ENCODE measurements at places on chromosomes 3 and 15.

DNA sequence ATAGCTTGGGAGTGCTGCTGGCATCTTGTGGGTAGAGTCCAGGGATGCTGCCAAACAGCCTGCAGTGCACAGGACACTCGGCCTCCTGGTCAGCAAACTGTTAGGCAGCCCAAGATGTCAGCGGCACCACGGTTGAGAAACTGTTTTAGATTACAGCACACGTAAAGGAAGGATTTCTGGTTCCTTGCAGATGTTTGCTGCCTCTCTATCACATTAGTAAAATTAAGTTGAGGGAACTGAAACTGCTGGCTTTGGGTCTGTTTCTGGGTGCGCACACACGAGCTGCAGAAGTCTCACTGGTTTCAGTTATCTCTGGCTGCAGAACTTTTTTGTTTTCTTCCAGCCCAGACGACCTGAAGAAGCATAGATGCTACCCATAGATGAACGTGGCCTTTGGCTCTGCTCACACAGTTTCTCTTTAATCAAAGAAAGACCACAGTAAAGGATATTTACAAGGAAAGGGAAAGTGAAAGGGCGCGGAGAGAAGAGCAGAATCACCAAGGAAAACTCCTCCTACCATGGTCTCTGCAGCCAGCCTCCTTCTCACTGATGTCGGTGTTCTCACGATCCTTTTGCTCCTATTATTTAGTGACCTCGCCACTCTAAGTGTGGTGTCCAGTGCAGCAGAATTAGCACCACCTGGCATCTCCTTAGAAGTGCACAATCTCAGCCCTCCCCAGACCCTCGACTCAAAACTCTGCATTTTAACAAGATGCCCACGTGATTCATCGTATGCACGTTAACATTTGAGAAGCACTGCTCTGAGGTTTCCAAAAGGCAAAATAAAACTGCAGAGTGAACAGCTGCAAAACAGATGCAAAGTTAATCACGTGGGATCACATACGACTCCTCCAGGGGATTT, 50.6 kb upstream of the AKAP13 start:
- peak; percentile 35 for DNase-seq

GRCh38 chr15:66982250-66982649, 83.2 kb upstream of the SMAD3 start:
- no peak for DNase-seq

- DNase-seq: no peak
Observed at GRCh38 chr15:69200832-69201745, 40.7 kb downstream of the GLCE start.

DNA sequence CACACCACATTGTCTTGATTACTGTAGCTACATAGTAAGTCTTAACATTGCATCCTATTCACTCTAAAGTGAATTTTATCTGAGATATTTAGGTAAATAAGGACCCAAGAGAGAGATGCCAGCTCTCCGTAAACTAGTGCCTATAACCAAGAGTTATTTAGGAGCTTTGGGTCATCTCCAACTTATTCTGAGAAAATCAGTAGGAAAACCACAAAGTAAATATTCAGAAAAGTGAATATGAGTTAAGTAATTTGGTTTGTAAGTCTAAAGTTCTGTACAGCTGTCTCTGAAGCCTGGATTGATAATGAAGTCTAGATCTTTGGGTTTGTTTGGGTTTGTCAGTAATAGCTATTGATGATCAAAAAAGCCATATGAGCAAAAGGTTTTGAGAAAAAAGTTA, 120.0 kb downstream of the FNDC3B start:
- no peak for DNase-seq

- DNase-seq: no peak
Observed at GRCh38 chr3:126284258-126284904, 72.8 kb downstream of the KLF15 start.

DNA sequence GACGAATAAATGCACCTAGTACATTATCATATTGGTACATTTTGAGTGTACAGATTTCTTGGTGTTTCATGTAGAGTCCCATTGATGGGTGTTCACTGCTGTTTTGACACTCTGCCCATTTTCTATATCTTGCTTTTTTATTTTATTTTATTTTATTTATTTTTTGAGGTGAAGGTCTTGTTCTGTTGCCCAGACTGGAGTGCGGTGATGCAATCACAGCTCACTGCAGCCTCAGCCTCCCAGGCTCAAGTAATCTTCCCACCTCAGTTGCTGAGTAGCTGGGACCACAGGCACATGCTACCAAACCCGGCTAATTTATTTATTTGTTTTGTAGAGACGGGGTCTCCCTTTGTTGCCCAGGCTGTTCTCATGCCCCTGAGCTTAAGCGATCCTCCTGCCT, 44.2 kb downstream of the DNAJC13 start:
- no peak for DNase-seq

DNA sequence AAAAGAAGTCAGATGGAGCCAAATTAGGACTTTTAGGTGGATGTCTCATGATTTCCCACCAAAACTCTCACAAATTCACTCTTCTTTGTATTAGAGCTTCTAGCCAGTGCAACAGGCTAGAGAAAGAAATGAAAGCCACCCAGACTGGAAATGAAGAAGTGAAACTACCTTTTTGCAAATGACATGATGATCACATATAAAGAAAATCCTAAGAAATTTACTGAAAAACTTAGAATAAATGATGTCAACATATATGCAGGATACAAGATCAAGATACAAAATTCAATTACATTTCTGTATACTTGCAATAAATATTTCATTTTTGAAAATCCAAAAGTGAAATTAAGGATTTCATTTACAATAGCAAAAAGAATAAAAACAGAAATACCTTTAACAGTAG, 110.8 kb downstream of the LRIG1 start:
- DNase-seq: no peak

DNA sequence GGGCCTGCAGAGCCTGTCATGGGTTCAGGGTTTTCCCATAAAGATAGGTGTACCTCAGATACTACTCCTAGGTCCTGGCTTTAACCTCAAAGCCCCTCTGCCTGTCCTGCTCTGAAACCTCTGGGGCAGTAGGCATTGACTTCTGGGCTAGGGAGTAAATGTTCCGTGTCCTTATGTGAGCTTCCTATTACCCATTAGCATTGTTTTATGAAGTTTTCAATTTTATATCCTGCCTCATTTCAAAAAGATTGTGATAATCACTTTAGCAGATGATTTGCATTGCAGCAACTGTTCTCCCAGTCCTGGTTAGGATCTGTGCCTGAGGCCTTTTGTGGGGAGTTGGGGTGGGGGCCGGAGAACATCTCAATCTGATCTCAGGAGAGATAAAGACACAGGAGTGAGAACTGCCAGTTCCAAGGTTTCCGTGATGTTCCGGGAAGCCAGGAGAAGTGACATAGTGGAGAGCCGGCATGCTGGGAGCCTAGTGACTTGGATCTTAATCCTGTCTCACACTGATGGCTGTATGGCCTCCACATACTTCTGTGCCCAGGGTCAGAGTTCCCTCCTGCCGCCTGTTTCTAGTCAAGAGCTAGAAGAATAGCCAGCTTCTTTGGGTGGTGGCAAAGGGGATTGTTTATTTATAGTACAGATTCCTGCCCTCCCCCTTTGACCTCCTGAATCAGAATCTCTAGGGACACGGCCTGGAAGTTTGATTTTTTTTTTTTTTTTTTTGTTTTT, 10.6 kb downstream of the TPM1 start:
- DNase-seq: no peak

DNA sequence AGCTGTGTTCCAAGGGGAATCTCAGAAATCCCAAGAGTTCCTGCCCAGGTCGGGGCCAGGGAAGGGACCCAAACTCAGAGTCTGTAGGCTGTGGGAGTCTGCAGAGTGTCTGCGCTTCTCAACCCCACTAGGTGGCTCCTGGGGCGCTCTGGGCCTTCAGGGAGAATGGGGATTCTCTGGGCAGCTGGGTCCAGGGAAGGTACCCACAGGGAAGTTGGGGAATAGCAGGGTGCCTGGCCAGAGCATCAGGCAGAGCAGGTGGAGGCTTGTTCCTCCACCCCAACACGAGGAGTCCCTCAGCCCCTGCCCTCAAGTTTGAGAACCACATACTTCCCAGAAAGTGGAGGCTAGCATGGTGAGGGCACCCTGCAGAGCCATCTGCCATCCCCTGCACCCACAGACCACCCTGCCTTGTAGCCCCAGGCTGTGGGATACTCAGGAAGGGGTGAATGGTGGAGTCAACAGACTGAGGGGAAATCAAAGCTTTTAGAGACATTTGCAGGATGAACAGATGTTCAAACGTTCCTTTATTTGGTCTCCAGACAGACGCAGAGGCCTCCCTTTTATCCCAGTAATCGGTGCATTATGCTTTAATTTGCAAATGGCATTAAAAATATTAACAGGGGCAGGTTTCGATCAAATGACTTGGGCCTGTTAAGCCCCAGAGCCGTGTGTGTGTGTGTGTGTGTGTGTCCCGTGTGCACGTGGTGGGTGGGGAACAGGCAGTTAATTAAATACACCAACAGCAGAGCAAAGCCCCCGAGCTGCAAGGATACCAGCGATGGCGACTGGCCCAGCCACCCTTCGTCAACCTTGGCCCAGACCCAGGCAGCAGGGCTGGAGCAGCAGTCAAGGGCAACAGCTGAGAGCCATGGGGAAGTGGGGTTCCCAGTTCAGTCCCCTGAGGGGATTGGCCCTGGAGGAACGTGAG, 57.7 kb downstream of the DNAJB8 start:
- DNase-seq: peak; percentile 16

GRCh38 chr3:127673191-127674100, 694 bp downstream of the ABTB1 start:
- no peak for DNase-seq

DNA sequence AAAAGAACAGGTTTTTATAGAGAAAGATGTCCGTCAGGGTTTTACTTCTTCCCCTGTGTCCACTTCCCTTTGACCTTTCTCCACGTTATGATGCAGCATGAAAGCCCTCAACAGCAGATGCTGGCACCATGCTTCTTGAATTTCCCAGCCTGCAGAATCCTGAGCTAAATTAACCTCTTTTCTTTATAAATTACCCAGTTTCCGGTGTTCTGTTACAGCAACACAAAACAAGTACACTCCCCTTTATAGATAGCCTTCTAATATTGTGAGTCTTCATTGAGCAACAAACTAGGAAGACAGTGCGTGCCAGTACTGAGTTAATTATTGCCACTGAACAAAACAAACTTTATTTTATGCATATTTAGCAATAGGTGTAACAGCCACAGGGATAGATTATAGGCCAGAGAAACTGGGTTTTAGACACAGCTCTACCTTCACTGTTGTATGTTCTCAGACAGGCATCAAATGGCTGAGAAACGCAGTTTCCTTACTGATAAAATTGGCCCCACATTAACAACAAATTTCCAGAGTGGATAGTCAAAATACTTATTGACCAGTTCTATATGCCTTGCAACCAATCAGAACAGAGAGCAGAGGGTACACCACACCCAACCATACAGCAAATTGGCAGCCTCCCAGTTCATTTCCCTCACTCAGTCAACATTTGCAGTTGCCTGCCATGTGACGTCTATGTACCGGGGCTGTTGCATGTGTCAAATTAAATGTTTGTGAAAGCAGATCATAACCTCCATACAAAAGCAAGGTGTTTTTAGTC, 14.4 kb upstream of the TBL1XR1 start:
- no peak for DNase-seq

DNA sequence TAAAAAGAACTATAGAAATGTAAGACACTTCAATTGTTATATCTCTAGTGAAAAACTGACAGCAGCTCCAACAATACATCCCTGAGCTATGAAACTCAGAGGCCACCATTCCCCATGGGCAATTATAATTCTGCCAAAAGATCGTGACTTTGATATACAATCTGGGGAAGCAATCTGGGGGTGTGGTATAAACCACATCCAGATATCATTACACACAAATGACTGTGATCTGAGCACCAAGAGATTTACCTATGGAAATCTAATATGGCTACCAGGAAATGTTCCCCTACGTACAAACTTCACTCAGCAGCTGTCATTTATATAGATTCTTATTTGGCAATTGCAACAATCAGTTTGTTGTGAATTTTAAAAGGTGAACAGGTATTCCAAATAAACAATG, 110.3 kb downstream of the FRMD5 start:
- no peak for DNase-seq

All from Ammon's horn (tissue), 1 donor.